Lower leg skin (tissue), 4 donors: ENCODE measurements at places on chromosomes 3 and 15. TPM values are rescaled to one million over a fixed set of nuclear protein-coding genes. Genes with fewer than 3 reads are reported as not detected.

GRCh38 chr15:83105440-83105839 is 2.0 kb upstream of the TM6SF1 start:
- DNase-seq: no peak

Gene FBXO40
- total RNA-seq: not detected

DNA sequence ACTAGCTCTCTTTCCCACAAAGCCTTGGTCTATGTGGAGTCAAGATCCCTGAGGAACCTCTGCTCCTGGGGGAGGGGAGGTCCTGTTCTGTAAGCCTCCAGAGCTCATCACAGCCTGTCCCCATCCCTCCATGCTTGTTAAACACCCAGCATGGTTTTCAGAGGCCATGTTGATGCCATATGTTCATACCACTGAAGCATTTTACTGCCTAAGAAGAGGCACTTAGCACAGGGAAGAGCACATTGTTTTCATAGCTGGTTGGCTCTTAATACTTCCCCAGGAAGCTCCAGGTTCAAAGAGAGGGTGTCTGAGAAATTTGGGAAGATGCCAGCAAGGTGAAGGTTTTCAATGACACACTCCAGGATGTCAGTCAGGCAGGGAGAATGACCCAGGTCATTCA is 25.6 kb downstream of the CPNE4 start:
- no peak for DNase-seq

Gene TAMM41
- 7.5 TPM for total RNA-seq

- peak; percentile 99 for DNase-seq
These were observed 8.7 kb upstream of the SEMA3B start for GRCh38 chr3:50260027-50260941.

- DNase-seq: peak; percentile 40
These were observed 6.5 kb downstream of the TPM1 start for GRCh38 chr15:63048776-63049665.

Gene RASGRF1
- 0.10 TPM for total RNA-seq

- no peak for DNase-seq
These were observed 78.8 kb upstream of the SLC6A6 start for GRCh38 chr3:14323401-14324223.

DNA sequence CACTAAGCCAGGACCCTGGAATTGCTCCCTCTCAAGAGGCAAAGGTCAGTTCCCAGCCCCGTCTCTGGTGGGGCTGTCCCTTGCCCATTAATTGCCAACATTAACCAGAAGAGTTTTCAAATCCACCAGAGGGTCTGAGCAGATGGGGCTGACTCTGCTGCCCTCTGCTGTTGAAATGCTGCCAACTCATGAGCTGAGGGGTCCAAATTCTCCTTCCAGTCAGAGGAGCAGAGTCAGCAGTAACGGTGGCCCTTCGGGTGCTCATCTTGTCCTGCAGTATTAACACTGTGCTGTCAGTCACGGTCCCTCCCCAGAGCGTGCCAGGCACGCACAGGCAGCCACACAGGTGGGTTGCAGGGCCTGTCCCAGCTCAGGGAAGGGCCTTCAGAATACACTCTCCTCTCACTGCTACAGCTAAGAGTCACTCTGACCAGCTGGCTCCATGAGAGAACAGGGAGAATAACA is 10.7 kb upstream of the SPTBN5 start:
- DNase-seq: peak; percentile 55
